Lung (tissue), 17 donors: ENCODE measurements at places on chromosomes 4 and X. TPM values are rescaled to one million over a fixed set of nuclear protein-coding genes. Genes with fewer than 3 reads are reported as not detected.

DNA sequence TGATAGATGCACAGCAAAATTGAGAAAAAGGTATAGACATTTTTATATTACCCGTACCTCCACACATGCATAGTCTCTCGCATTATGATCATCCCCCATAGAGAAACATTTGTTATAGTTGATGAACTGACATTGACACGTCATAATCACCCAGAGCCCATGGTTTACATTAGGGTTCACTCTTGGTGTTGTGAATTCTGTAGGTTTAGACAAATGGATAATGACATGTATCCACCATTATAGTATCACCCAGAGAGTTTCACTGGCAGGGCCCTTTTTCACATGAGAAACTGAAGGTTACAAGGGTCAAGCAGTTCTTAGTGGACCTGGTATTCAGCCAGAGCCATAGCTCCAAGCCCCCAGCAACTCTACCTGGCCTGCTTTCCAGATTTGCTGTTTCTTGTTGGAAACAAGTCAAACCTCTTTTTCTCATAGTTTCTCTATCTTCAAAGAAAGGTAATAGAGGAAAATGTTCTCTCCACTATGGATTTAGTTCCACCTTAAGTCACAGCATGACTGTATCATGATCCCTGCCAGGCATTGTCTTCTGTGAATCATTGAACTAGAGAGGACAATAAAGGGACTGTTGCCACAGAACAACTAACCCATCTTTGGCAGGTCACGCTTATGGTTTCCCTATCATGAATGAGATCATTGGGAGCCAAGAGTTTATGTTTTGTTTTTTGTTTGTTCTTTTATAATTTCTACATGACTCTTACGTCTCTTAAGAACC is 64.0 kb downstream of the HHIP start:
- no peaks in the 10 kb centered on the region for H3K27me3 ChIP-seq
- no peak overlapping the region for H3K27ac ChIP-seq
- H3K36me3 ChIP-seq, result no peaks in the 10 kb centered on the region
- H3K4me1 ChIP-seq, result no peaks in the 10 kb centered on the region

DNA sequence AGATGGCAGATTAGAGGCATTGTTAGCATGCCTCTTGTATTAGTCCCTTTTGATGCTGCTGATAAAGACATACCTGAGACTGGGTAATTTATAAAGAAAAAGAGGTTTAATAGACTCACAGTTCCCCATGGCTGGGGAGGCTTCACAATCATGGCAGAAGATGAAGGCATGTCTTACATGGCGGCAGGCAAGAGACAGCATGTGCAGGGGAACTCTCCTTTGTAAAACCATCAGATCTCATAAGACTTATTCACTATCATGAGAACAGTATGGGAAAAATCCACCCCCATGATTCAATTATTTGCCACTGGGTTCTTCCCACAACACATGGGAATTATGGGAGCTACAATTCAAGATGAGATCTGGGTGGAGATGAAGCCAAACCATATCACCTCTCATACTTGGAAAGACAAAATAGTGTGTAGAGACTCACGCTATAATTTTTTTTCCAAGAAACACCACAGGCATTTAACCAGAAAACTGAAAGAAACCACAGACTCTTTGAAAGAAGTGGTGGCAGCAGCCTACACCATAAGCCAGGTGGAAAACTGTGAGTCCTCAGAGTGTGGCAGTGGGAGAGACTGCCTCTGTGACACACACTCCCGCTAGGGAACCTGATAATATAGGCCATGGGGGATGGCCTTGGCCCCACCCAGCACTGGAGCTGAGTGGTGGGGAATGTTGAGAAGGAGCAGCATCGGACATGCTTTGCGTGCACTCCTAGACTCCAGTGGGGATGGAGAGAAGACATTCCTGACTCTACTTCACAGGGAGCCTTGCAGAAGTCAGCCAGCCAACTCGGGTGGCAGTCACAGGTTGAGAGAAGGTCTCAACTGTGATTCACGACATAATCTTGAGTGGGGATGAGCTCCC is 51.5 kb downstream of the SLC2A9 start:
- H3K4me3 ChIP-seq, result no peak overlapping the region
- H3K27ac ChIP-seq, result no peak overlapping the region

GRCh38 chrX:13990126-13990800 is 39.4 kb downstream of the GEMIN8 start:
- no peak overlapping the region for H3K27ac ChIP-seq
- no peaks in the 10 kb centered on the region for H3K4me1 ChIP-seq
- no peaks in the 10 kb centered on the region for H3K27me3 ChIP-seq
- H3K36me3 ChIP-seq, result no peaks in the 10 kb centered on the region
- no peak overlapping the region for H3K4me3 ChIP-seq

The MAGEA3 gene
- not detected for polyA plus RNA-seq

The PRKG2 gene
- 2.1 TPM for polyA plus RNA-seq

GRCh38 chr4:128658214-128658631 is 151.3 kb upstream of the JADE1 start:
- no peak for DNase-seq
- no peaks in the 10 kb centered on the region for H3K36me3 ChIP-seq
- H3K4me1 ChIP-seq, result peaks cover 5% of the 10 kb centered on the region
- H3K4me3 ChIP-seq, result no peak overlapping the region
- H3K27me3 ChIP-seq, result no peaks in the 10 kb centered on the region
- peak overlapping the region; percentile 60 for H3K27ac ChIP-seq

DNA sequence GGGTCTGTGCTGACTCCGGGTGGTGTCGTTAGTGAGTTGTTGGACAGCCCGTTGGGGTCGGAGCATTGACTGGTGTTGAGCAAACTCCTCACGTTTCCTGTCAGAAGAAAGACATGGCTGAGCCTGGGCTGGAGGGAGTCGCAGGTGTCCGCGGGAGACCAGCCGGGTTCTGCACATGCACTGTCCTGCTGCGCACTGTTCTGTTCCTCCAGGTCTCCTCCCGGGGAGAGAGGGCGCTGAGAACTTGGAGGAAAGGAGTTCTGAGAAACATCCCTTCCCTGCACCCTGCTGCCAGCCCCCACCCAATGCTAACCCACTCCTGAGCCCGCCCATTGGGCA is 1.1 kb downstream of the ZNF141 start:
- H3K36me3 ChIP-seq, result peaks cover 1% of the 10 kb centered on the region
- H3K4me1 ChIP-seq, result peaks cover 3% of the 10 kb centered on the region
- peak overlapping the region; percentile 82 for H3K4me3 ChIP-seq
- DNase-seq, result no peak
- H3K27ac ChIP-seq, result no peak overlapping the region

GRCh38 chrX:81308086-81308829 is 106.4 kb downstream of the SH3BGRL start:
- H3K36me3 ChIP-seq, result no peaks in the 10 kb centered on the region
- no peaks in the 10 kb centered on the region for H3K27me3 ChIP-seq
- H3K4me1 ChIP-seq, result no peaks in the 10 kb centered on the region
- H3K4me3 ChIP-seq, result no peak overlapping the region
- no peak for DNase-seq
- no peak overlapping the region for H3K27ac ChIP-seq

- no peaks in the 10 kb centered on the region for H3K4me1 ChIP-seq
- H3K27ac ChIP-seq, result no peak overlapping the region
Observed at GRCh38 chrX:104523858-104524257, 42.1 kb upstream of the IL1RAPL2 start.
